HEK293T (cell line): ENCODE measurements at places on chromosomes 4 and X.
A peak's percentile ranks its signal among the peaks of the same experiment; 100 is the strongest.

DNA sequence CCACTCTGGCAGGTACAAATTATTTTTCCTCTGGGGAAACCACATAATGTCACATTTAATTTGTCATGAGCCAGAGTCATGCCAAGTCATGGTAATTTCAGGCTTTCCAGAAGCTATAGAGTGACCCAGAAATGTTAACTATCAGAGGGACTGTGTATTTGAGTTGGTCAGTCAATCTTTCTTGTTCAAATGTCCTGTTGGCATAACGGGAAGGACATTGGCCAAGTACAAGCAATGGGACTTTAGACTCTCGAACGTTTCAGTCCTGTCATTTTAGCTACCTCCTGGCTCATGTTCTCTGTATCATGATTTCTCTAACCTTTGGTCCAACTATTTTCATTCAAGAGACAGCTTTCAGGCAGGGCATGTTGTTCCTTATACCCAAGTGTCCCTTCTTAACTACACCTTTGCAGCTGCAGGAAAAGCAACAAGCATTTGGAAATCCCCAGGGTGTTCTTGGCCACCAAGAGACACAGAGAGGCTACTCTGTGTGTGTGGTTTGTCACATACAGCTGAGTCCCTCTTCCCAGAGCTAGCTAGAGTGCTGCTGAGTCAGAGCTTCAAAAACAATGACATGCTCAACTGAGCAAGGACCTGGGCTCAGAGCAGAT is 142.6 kb downstream of the EGF start:
- no peak for DNase-seq

- DNase-seq: no peak
Measured at GRCh38 chr4:2923668-2924173, 39.5 kb downstream of the NOP14 start.

DNA sequence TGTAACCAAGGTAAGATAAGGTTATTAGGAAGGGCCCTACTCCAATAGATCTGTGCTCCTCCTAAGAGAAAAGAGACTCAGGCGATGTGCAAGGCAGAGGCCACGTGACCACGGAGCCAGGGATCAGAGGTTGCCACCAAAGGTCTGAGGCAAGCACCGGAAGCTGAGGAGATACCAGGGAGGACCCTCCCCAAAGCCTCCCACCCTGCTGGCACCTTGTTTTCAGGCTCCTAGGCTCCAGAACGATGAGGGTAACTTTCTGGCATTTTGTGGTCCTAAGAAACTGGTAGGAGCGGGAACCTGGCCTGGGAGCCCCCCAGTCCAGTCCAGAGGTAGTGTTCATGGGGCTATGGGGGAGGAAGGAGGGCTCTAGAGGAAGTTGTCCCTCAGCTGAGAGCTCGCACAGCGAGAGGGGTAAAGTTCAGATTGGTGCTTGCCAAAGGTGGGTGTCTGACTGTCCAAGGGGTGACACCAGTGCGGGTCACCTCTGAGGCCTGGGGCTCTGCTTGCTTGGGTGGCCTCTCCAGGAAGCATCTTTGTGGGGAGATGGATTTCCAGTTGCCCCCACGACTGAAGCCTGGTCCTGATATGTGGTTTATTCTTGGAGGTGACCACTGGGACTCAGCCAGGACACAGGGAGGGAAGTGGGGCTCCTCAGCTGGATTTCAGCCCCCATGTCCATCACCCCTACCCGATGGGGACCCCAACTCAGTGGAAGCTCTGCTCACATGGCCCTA is 7.5 kb upstream of the LETM1 start:
- DNase-seq: no peak

- no peak for DNase-seq
Measured at GRCh38 chrX:40207626-40208025, 109.9 kb upstream of the BCOR start.

GRCh38 chr4:163611784-163612445 is 117.4 kb downstream of the TMA16 start:
- no peak for DNase-seq

DNA sequence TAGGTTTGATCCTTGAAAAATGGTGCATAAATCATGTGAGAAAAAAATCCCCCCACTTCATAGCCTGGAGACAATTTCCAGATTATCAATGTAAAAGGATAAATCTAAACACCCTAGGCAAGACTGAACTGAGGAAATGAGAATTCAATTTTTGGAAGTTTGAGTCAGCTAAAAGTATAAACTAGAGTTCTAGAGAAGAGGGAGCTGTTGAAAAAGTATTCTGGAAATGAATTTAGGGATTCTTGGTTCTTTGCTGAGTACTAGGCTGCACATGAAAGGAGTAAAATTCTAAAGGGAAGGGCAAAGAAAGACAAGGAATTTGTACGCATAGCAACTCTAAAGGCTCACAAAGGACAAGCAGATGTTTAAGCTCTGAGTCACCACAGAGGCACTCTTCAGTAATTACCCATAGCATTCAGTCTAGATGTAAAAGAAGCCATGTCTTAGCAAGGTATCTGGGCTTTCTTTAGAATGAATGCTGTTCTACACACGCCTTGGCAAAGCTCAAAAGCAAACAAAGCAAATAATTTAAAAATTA is 896.5 kb downstream of the PDHA2 start:
- peak; percentile 5 for DNase-seq

DNA sequence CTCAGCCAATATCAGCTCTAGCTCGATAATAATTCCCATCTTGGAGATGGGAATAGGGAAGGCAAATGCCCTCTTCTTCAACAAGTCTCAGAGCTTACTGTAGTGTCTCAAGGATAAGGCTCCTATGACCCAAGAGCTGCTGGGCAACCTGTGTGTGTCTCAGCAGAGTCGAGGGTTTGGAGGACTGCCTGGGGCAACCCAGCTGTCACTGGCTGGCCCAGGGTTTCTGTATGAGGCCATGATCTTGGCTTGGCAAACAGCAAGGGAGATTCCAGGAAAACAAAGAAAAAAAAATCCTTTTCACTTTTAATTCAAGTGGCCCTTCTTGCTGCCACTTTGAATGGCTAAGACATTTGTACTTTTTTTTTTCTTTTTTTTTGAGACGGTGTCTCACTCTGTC is 34.4 kb downstream of the TMSB4X start:
- no peak for DNase-seq

DNA sequence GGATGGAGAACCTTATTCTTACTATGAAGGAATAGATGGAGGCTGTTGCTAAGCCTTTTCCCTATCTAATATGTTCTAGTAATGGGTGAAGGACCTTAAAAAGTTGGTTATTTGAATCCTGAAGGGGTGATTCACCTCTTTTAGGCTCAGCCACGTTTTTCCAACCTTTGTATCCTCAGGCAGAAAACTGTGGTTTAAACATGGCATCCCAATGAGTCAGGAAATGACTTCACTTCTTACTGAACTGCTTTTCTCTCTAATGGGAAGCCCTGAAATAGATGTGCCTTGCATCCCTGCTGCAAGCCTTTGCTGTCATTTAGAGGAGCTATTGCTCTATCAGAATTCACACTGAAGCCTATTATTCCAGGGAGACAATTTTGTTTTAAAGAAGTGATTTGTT is 191.0 kb upstream of the ARX start:
- DNase-seq: no peak

DNA sequence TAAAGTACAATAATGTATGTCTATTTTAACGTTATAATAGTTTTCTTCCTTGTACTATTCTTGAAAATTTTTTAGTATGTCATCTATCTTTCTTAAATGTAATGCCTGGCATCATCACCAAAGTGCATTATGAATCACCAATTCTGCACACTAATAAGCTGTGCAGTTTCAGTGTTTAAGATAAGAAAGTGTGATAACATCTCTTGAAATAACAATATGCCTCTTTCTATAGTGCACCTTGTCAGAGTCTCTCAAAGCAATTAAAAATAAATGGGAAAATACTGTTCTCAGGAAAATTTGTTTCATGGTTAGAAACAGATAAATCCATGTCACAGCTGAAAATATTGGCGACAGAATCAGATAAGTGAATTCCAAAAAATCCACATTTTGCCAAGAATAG is 457.4 kb upstream of the PCDH10 start:
- DNase-seq: peak; percentile 5

- DNase-seq: no peak
Measured at GRCh38 chr4:38774181-38774955, 8.4 kb downstream of the TLR10 start.

DNA sequence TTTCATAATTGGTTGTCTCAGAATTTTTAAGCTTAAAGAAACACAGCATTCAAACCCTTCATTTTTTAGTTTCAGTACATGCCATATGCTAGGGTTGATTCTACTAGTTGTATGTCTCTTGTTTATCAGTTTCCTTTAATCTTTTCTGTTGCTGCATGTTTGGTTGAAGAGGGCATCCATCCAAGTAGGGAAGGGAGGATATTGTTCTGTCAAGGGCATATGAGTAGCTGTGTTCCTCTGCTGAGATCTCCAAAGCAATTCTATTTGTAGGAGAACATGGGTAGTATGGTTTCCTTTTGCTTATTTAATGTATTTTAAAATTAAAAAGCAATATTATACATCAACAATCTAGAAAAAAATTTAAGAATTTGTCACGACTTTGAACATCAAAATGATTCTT is 167.7 kb downstream of the FHIP1A start:
- DNase-seq: no peak

GRCh38 chrX:153878969-153879653 is 6.9 kb downstream of the L1CAM start:
- DNase-seq: no peak

GRCh38 chr4:108601532-108601931 is 18.8 kb upstream of the RPL34 start:
- no peak for DNase-seq

- DNase-seq: no peak
Measured at GRCh38 chr4:137394018-137394417, 138.3 kb downstream of the PCDH18 start.

DNA sequence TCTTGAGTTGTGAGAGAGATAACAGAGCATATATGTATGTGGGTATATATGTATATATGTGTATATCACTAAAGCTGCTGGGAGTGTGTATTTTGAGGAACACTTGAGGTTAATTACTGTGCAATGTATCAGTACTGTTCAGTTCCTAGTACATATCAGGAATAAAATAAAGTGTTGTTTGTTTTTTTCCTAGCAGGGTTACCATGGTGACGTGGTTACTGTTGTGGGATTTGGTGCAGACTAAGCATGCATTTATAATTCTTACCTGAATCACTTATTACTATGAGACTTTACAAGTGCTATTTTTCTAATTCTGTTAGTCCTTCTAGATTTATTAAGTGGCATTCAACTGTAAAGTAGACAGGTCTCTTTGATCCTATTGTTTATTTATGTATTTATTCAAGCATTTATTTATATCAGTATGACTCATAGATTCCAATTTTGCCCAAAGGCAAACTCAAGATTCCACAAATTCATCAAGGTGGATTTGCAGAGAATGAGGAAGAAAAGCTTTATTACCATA is 26.9 kb upstream of the BEX4 start:
- no peak for DNase-seq

- DNase-seq: no peak
Measured at GRCh38 chrX:11585174-11585573, 80.5 kb downstream of the ARHGAP6 start.

GRCh38 chrX:26562156-26562555 is 346.2 kb downstream of the MAGEB5 start:
- DNase-seq: no peak

- no peak for DNase-seq
Measured at GRCh38 chr4:182145334-182145905, 97.8 kb upstream of the TENM3 start.

GRCh38 chr4:123244137-123244536 is 152.5 kb upstream of the SPRY1 start:
- DNase-seq: peak; percentile 8

DNA sequence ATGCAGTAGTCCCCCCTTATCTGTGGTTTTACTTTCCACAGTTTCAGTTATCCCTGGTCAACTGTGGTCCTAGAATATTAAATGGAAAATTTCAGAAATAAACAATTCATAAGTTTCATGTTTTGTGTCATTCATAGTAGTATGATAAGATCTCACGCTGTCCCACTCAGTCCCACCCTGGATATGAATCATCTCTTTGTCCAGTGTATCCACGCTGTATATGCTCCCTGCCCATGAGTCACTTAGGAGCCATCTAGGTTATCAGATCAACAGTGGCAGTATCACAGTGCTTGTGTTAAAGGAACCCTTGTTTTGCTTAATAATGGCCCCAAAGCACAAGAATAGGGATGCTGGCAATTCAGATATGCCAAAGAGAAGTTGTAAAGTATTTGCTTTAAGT is 16.2 kb upstream of the SYTL4 start:
- DNase-seq: no peak

DNA sequence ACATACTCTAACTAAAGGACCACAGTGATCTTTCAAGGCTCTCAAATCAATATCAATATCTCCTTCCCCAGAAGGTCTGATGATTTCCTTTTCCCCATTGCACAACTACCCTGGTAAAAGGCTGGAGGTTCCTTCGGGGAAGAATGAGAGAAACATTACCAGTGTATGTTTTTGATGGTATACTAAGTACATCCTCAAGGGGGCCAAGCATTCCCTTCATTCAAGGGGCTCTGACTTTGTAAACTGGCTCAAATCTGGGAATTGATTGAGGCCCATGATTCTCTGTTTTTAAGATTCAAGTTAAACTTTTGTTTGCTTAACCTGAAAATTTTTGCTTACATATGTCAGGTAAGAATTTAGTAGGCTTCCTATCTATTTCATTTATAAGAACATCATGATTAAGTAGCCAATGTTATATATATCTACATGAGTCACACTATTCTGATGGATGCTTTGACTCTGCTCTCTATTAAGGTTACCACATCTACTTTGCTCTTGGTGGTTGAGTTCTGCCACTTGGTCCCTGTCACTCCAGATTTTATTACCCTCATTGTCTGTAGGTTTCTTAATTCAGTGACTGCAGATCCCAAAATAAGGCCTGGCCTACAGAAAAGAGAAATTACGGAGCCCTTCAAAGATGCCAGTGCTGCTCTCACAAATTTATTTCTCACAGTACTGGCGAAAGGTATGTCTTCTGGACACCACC is 16.4 kb upstream of the GUCY1B1 start:
- DNase-seq: no peak

DNA sequence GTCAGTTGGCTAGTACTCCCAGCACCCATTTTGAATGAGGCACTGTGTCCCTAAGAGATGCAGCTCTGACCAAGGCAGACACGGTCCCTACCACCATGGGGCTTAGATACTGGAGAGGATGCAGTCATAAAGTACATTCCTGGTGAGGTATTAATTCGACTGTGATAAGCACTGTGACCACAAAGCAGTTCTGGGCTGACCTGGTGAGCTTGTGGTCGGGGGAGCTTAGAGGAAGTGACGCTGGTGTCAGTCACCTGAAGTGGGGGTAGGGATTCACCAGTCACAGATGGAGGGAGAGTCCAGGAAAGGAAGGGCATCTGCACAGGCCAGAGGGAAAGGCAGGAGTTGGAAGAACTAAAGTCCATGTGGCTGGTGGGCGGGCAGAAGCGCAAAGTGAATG is 15.8 kb upstream of the CLTRN start:
- DNase-seq: no peak
